ENCODE measurements at places on chromosomes 6 and 20.
A peak's percentile ranks its signal among the peaks of the same experiment; 100 is the strongest.

GRCh38 chr6:109318328-109318876, 63.9 kb downstream of the CD164 start:
- H3K27ac ChIP-seq, result no peak overlapping the region
- H3K27me3 ChIP-seq, result no peaks in the 10 kb centered on the region
- no peak for DNase-seq
- no peaks in the 10 kb centered on the region for H3K4me1 ChIP-seq
- H3K36me3 ChIP-seq, result no peaks in the 10 kb centered on the region
- no peak overlapping the region for H3K4me3 ChIP-seq

GRCh38 chr6:66226109-66226508, 519.1 kb upstream of the EYS start:
- DNase-seq, result no peak
- H3K27me3 ChIP-seq, result no peaks in the 10 kb centered on the region
- no peaks in the 10 kb centered on the region for H3K36me3 ChIP-seq

- H3K4me1 ChIP-seq, result peaks cover 28% of the 10 kb centered on the region
- peak overlapping the region; percentile 98 for H3K27ac ChIP-seq
- H3K4me3 ChIP-seq, result peak overlapping the region; percentile 82
- peaks cover 11% of the 10 kb centered on the region for H3K27me3 ChIP-seq
- H3K36me3 ChIP-seq, result no peaks in the 10 kb centered on the region
- DNase-seq, result peak; percentile 74
These were observed 123.7 kb upstream of the BTN3A2 start for GRCh38 chr6:26241033-26241895.

DNA sequence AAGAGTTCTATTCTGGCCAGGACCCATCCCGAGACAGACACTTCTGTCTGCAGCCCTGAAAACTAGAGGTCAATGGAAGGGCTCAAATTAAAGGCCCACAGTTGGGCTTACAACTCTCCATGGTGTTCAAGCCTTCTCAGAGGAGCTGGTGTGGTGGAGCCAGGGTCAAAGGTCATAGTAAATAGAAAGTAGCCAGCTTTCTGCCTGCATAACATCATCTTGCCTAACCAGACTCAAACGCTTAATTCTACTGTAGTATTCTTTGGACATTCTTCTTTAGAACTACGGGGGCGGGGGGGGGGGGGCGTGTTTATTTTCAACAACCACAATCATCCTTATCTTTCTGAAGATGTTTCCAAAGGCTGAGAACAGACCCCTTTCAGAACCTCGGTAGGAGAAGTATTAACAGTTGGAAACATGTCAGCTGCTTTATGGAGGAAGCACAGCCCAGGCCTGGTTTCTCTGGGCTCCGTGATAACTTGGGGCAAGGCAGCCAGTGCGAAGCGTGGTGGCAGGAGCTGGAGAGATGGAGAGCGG, 1.5 kb upstream of the RREB1 start:
- DNase-seq, result no peak
- H3K27me3 ChIP-seq, result peaks cover 2% of the 10 kb centered on the region
- H3K4me3 ChIP-seq, result peak overlapping the region; percentile 93

- H3K27ac ChIP-seq, result no peak overlapping the region
- peaks cover 5% of the 10 kb centered on the region for H3K27me3 ChIP-seq
- no peaks in the 10 kb centered on the region for H3K4me1 ChIP-seq
- H3K4me3 ChIP-seq, result no peak overlapping the region
- H3K36me3 ChIP-seq, result no peaks in the 10 kb centered on the region
These were observed 178.6 kb downstream of the UNC5CL start for GRCh38 chr6:40860443-40860842.

- no peak overlapping the region for H3K4me3 ChIP-seq
- H3K4me1 ChIP-seq, result no peaks in the 10 kb centered on the region
- peaks cover 2% of the 10 kb centered on the region for H3K27me3 ChIP-seq
- H3K36me3 ChIP-seq, result no peaks in the 10 kb centered on the region
- DNase-seq, result no peak
These were observed 212.6 kb downstream of the MAFB start for GRCh38 chr20:40476461-40476860.

- no peak for DNase-seq
- H3K36me3 ChIP-seq, result no peaks in the 10 kb centered on the region
- peaks cover 2% of the 10 kb centered on the region for H3K27me3 ChIP-seq
- H3K4me1 ChIP-seq, result no peaks in the 10 kb centered on the region
- H3K4me3 ChIP-seq, result no peak overlapping the region
These were observed 62.9 kb downstream of the TRMT6 start for GRCh38 chr20:5887386-5887785.

- no peak for DNase-seq
- peaks cover 33% of the 10 kb centered on the region for H3K36me3 ChIP-seq
- H3K27me3 ChIP-seq, result peaks cover 14% of the 10 kb centered on the region
- H3K4me1 ChIP-seq, result peaks cover 25% of the 10 kb centered on the region
- no peak overlapping the region for H3K4me3 ChIP-seq
These were observed 19.2 kb upstream of the SLC22A1 start for GRCh38 chr6:160102399-160102798.

DNA sequence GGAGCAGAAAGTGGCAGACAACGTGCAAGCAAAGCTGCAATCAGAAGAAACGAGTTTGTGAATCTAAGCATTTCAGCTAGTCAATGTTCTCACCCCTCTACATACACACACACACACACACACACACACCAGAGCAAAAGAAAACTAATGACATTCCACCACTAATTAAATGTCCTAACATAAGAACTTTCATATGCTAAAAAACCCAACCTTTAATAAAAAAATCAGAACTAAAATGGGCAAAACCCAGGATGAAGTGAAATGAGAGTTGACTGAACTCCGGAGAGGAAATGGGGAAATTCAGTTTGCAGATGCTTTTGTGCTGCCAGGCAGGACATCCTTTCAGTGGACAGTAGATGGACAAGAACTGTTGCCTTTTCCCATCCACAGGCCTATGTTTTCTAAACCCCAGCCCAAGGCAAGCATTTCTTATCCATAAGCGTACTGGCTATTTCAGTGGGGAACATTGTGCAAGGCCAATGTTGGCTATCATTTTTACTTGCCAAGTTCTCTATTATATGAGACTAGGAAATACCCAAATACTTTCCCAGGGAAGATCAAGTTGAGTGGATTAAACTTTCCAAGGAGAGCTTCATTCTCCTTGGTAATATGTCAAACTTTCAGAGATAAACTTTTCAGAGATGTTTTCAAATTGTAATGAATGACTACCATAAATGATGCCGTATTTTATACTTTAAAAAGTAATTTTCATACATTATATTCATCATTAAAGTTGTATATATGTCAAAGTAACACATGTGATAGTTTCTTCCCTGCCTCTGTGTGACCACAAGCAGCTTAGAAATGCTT, 27.3 kb downstream of the RIN2 start:
- H3K4me3 ChIP-seq, result no peak overlapping the region
- DNase-seq, result no peak
- no peaks in the 10 kb centered on the region for H3K36me3 ChIP-seq
- H3K27ac ChIP-seq, result no peak overlapping the region
- H3K27me3 ChIP-seq, result peaks cover 5% of the 10 kb centered on the region

GRCh38 chr20:2705931-2706645, 13.5 kb downstream of the EBF4 start:
- H3K4me3 ChIP-seq, result no peak overlapping the region
- no peaks in the 10 kb centered on the region for H3K27me3 ChIP-seq
- H3K27ac ChIP-seq, result no peak overlapping the region

- H3K27me3 ChIP-seq, result peaks cover 6% of the 10 kb centered on the region
- peaks cover 22% of the 10 kb centered on the region for H3K4me1 ChIP-seq
- peak overlapping the region; percentile 99 for H3K4me3 ChIP-seq
- peak overlapping the region; percentile 97 for H3K27ac ChIP-seq
- H3K36me3 ChIP-seq, result peaks cover 4% of the 10 kb centered on the region
- DNase-seq, result no peak
These were observed 731 bp upstream of the RBL1 start for GRCh38 chr20:37096415-37097041.

GRCh38 chr6:87756858-87757257, 54.8 kb upstream of the AKIRIN2 start:
- H3K27me3 ChIP-seq, result peaks cover 4% of the 10 kb centered on the region
- DNase-seq, result no peak
- no peak overlapping the region for H3K27ac ChIP-seq
- peaks cover 2% of the 10 kb centered on the region for H3K4me1 ChIP-seq

- H3K27me3 ChIP-seq, result no peaks in the 10 kb centered on the region
- no peaks in the 10 kb centered on the region for H3K36me3 ChIP-seq
These were observed 486.1 kb downstream of the QKI start for GRCh38 chr6:163900570-163900969.

GRCh38 chr6:51322505-51322904, 503.8 kb downstream of the TFAP2B start:
- H3K4me1 ChIP-seq, result no peaks in the 10 kb centered on the region
- DNase-seq, result no peak
- peaks cover 2% of the 10 kb centered on the region for H3K27me3 ChIP-seq
- no peak overlapping the region for H3K4me3 ChIP-seq

DNA sequence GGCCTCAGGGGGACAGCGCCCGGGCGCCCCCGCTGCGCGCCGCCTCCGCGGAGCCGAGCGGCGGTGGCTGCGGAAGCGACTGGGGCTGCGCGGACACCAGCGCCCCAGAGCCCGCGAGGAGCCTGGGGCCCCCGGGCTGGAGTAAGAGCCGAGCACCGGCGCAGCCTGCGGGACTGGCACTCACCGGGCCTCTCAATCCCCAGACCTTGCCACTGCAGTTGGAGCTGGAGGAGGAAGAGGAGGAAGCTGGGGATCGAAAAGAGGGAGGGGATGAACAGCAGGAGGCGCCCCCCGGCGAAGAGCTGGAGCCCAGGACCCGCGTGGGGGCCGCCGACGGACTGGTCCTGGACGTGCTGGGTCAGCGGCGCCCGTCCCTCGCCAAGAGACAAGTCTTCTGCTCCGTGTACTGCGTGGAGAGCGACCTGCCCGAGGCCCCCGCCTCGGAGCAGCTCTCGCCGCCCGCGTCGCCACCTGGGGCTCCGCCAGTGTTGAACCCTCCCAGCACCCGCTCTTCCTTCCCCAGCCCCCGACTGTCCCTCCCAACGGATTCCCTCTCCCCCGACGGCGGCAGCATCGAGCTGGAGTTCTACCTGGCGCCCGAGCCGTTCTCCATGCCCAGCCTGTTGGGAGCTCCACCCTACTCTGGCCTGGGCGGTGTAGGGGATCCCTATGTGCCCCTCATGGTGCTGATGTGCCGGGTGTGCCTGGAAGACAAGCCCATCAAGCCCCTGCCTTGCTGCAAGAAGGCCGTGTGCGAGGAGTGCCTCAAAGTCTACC, 590 bp downstream of the RNF217 start:
- H3K27ac ChIP-seq, result no peak overlapping the region
- peaks cover 21% of the 10 kb centered on the region for H3K27me3 ChIP-seq
- peaks cover 40% of the 10 kb centered on the region for H3K4me1 ChIP-seq
- DNase-seq, result peak; percentile 17
- H3K4me3 ChIP-seq, result peak overlapping the region; percentile 83
- no peaks in the 10 kb centered on the region for H3K36me3 ChIP-seq

- no peak overlapping the region for H3K4me3 ChIP-seq
- no peaks in the 10 kb centered on the region for H3K36me3 ChIP-seq
- no peak overlapping the region for H3K27ac ChIP-seq
- peaks cover 7% of the 10 kb centered on the region for H3K27me3 ChIP-seq
- H3K4me1 ChIP-seq, result peaks cover 9% of the 10 kb centered on the region
- DNase-seq, result no peak
These were observed 429 bp downstream of the BNIP5 start for GRCh38 chr6:36336208-36336710.

GRCh38 chr6:72984981-72985665, 240.2 kb downstream of the KHDC1L start:
- H3K27ac ChIP-seq, result peak overlapping the region; percentile 27
- no peaks in the 10 kb centered on the region for H3K27me3 ChIP-seq
- peak overlapping the region; percentile 15 for H3K4me3 ChIP-seq
- H3K4me1 ChIP-seq, result peaks cover 21% of the 10 kb centered on the region

DNA sequence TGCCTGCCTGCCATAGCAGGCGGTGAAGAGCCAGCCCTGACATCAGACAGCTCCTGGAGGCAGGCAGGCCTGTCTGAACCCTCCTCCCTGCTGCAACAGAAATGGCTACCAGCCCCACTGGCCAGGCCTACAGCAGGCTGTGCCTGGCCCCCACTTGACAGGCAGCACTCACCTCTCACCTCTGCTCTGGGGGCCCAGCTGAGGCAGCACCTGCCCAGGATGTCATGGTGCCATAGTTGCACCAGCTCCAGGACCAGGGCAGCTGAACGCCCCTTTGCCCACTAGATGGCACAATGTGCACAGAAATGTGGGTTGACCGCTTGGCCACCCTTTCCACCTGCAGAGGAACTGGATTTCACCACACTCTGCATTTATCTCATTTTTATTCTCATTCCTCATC, 30.6 kb downstream of the MRPL14 start:
- DNase-seq, result peak; percentile 69
- no peak overlapping the region for H3K4me3 ChIP-seq
- H3K4me1 ChIP-seq, result peaks cover 11% of the 10 kb centered on the region
- H3K36me3 ChIP-seq, result peaks cover 11% of the 10 kb centered on the region

- no peak overlapping the region for H3K27ac ChIP-seq
- H3K4me3 ChIP-seq, result no peak overlapping the region
- no peak for DNase-seq
- peaks cover 63% of the 10 kb centered on the region for H3K27me3 ChIP-seq
These were observed 157.4 kb downstream of the TRIM27 start for GRCh38 chr6:28766426-28766825.

DNA sequence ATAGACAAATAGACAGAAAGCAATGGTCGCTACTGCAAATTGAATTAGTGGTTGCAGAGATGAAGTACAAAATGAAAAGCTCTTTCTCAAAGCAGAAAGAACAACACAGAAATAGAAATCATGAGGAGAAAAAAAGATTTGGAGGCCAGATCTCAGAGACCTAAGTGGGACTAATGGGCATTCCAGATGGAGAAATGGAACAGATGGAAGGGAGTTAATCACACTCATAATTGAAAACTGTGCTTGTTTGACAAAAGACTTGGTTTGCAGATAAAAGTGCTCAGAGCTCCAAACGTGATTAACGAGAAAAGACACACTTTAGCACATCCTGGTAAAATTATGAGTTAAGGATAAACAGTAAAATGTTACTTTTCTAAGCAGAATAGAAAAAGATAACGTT, 58.1 kb upstream of the SNRPB2 start:
- H3K4me3 ChIP-seq, result no peak overlapping the region
- no peaks in the 10 kb centered on the region for H3K36me3 ChIP-seq
- DNase-seq, result no peak
- H3K27me3 ChIP-seq, result peaks cover 2% of the 10 kb centered on the region

DNA sequence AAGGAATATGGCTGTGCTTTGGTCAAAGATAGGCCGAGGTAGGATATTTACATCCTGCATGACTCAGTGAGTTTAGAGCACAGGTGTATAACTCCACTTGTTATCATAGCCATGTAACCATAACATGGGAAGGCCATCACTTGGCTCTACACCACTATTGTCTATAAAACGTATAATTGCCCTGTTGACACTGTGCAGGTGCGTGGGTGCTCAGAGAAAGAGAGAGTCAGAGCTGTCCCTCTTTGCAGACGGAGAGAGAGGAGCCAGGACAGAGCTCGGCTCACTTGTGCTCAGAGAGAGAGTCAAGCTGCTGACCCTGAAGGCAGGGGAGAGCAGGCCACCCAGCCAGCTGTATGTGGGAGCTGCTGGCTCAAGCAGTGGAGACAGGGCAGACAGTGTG, 46.0 kb downstream of the OR2B6 start:
- H3K4me3 ChIP-seq, result no peak overlapping the region
- peaks cover 9% of the 10 kb centered on the region for H3K27me3 ChIP-seq
- no peaks in the 10 kb centered on the region for H3K36me3 ChIP-seq
- H3K4me1 ChIP-seq, result no peaks in the 10 kb centered on the region
- no peak for DNase-seq
- H3K27ac ChIP-seq, result no peak overlapping the region

Measured in immature natural killer cell (primary cell).